ENCODE measurements at places on chromosomes 3 and 15. TPM values are rescaled to one million over a fixed set of nuclear protein-coding genes. Genes with fewer than 3 reads are reported as not detected.

DNA sequence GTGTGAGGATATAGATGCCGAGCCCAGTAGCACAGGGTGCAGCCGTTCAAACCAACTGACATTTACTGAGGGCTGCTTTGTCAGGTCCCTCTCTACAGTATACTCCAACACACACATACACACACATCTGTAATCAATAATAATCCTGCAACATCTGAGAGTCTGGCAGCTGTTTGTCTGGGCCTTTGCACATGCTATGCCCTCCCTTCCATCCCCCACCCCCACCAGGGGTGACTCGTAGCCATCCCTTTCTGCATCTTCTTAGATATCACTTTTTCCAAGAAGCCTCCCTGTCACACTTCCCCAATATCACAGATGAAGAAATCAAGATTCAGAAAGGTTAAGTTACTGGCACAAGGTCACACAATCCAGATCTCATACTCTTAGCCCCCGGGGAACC is 13.7 kb downstream of the SPATA12 start:
- no peak for DNase-seq

- no peak for DNase-seq
Observed at GRCh38 chr3:39101022-39101689, 6.3 kb downstream of the GORASP1 start.

GRCh38 chr3:30232142-30232541 is 374.3 kb upstream of the TGFBR2 start:
- no peak for DNase-seq

DNA sequence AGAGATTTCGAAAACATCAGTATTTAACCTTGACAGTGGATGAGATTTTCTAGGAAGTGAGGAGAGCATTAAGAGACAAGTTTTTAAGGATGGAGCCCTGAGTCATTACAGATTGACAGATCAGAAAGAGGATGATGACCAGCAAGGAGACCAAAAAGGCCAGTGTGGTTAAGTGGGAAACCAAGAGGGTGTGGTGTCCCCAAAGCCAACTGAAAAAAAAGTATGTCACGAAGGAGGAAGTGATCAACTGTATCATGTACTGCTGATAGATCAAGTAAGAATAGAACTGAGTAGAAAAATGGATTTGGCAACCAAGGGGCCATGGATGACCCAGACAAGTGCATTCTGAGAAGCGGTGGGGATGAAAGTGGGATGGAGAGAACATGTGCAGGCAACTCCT is 491.8 kb downstream of the FHIT start:
- DNase-seq: no peak

CPLX3 gene
- polyA plus RNA-seq: not detected

ZNF774 gene
- 1.1 TPM for polyA plus RNA-seq
